ENCODE measurements at places on chromosomes 5 and 9.

GRCh38 chr5:310516-310915 lies 11.0 kb upstream of the AHRR start:
- DNase-seq, result no peak

DNA sequence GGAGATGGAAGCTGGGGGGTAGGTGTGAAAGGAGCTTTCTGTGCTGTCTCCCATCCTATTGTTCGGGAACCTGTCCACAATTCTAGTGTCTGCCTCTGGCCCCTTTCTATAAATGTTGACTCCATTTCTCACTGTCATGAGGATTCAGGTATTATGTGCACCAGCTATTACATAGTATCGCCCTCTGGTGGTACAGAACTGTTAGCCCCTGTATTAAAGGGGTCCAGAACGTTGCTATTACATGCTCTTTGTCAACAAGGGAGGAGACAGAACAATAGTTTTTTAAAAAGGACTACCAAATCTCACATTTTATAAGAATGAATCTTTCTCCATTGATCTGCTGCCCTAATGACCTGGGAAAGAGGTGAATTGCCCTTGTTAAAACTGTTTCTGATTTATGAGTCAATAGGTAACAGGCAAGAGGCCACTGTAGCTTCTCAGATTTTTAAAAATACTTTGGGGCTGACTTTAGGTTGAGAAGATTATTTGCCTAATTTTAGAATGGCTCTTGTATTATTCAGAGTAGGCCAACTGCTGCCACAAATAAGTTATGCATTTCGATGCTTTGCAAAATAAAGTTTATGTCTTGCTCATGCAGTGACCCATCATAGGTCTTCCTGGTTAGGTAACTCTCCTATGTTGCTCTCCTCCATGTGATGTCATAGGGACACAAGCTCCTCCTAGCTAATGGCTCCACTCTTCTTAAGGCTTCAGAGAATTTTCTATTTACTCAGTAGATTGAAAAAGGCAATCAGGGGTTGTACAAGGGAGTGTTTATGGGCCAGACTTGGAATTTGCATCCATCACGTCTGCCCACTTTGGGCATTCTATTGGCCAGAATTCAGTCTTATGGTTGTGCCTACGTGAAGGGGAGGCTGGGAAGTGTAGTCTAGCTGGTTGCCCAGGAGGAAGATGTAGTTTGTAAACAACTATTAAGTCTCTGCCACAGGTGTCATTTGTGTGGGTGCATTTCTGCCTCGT lies 20.8 kb downstream of the DCANP1 start:
- DNase-seq, result peak; percentile 13

GRCh38 chr9:1202512-1203280 lies 152.5 kb downstream of the DMRT2 start:
- no peak for DNase-seq

DNA sequence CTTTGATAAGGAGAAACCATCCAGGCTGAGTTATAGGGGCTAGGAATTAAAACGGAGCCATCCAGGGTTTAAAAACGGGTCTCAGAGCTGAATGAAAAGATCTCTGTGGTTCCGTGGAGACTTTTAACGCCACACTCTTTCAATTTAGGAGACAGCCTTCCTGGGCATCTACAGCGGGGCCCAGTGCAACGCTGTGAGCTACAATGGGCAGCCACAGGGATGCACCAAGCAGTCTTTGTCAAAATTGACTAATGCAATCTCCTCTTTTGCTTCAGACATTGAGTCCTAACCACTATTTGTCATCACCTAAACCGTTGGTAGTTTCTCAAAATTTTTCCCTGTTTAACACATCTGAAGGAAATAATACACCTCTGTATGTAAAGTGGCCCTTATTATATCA lies 96.6 kb upstream of the ABCA1 start:
- no peak for DNase-seq

DNA sequence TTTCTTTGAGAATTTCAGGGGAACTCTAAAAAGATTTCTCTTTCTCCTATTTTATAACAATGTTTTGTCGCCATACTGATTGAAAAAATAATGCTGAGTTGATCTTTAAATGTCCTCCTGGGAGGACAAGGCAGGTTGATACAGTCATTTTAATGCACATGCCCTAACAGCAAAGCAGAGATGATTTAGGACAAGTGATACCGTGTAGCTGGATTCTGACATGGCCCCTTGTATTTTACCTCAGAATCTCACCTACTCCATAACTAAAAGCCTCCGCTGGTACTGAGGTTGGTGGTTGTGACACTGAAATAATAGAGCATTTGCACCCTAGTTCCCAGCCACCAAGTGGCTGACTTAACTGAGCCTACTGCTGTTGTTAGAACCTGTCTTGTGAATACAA lies 811 bp upstream of the LRRTM2 start:
- DNase-seq, result no peak

DNA sequence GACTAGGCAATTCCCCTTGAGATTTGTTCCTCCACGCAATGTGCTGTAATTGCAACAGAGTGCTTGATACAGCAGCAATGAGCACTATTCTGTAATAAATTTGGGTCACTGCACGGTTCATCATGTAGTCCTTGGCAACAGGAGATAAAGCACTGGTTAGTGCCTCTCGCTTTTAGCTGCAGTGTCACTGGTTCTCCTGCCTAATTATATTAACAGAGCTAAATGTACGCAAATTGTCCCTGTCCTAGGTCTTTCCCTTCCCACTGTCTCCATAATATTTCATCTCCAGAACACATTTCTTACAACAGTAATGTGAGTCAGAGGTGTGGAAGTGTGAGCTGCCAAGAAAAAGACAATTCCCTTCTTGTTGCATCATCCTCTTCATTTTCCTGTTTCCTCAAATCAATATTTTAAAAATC lies 553.1 kb downstream of the ZNF608 start:
- no peak for DNase-seq

DNA sequence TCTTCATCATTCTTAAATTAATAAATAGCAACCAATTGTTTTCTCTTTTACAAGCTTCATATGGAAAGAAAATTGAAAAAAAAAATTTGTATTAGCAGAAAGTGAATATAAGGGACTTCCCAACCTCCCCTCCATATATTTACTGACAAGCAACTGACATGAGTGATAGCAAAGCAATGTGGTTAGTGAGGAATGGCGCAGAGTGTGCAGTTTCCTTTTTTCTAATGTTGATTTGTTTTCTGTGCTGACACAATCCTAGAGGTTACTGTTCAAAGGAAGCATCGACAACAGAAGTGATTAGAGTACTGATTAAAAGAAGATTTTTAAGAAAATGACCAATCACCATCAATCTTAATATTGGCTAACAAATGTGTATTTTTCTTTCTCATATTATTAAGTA lies 1.7 kb upstream of the PTGER4 start:
- DNase-seq, result no peak
